Stimulated activated effector memory CD8-positive, alpha-beta T cell treated with anti-CD3 and anti-CD28 coated beads, Interleukin-12 subunit alpha, Interleukin-12 subunit beta, amount 100 ng/mL, for 72 hours (primary cell): ENCODE measurements at places on chromosomes 2 and 18.

- DNase-seq, result no peak
These were observed 293.8 kb downstream of the LRRTM4 start for GRCh38 chr2:77228391-77228790.

GRCh38 chr2:200274116-200275075, 32.1 kb upstream of the SPATS2L start:
- DNase-seq, result no peak

GRCh38 chr2:56801214-56801613, 617.4 kb downstream of the CCDC85A start:
- DNase-seq, result no peak

DNA sequence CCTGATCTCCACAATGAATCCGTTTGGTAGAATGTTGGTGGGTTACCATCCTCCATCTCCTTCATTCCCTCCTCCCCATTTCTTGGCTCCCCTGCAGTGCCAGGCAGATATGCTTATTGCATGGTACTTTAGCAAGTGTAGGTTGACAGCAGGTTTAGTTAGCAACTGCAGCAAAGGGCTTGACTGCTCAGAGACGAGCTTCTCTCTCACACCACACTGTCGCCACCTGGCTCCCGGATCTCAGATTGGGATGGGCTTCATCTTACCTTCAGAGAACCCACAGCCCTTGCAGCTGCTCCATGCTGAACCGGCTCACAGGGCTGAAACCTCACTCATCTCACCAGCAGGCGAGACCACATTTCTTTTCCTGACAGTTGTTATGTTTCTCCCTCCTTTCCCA, 88.8 kb downstream of the VWA3B start:
- DNase-seq, result no peak

DNA sequence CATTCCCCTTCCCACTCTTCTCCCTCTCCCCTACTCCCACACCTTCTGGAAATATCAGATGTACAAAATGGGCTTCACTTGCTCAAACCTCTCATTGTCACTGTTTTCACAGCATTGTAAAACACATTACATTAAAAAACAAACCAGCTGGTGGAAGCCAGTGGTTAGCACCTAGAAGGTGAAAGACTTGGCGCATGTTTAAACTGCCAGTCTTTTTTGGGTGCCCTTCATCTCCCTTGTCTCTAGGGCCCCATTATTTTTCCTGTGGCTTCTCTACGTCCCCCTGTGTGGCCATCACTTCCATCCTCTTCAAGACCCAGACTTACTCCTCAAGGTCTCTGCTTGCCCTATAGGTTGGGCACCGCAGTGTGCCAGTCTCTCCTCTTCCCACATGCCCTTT, 34.9 kb downstream of the MGAT5 start:
- no peak for DNase-seq

DNA sequence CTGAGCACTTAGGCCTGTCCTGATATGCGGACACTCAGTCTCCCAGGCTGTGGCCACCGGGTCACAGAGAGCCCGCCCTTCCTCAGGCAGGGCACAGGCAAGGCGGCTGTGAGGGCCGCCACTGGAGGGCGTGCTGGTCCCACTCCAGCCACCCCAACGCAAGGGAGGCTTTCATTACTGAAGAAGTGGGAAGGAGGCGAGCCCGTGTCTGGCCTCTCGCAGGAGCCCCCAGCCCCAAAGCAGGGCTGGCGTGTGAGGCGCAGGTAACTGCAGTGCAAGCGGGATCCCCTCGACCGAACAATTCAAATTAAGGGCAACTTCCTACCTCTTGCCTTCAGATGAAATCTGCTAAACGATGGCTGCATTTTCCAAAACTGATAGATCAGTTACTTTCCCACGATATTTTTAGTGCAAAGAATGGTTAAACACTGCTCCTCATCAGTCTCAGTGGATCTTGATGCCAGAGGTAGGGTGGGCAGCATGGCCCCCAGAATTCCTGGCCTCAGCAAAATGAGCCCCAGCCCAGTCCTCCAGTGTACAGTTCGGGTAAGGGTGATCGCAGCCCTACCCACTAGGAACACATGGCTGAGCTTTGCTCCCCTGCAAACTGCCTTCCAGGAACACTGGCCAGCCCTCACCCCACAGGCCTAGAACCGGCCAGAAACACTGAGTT, 97.2 kb downstream of the SEPTIN10 start:
- DNase-seq, result no peak

DNA sequence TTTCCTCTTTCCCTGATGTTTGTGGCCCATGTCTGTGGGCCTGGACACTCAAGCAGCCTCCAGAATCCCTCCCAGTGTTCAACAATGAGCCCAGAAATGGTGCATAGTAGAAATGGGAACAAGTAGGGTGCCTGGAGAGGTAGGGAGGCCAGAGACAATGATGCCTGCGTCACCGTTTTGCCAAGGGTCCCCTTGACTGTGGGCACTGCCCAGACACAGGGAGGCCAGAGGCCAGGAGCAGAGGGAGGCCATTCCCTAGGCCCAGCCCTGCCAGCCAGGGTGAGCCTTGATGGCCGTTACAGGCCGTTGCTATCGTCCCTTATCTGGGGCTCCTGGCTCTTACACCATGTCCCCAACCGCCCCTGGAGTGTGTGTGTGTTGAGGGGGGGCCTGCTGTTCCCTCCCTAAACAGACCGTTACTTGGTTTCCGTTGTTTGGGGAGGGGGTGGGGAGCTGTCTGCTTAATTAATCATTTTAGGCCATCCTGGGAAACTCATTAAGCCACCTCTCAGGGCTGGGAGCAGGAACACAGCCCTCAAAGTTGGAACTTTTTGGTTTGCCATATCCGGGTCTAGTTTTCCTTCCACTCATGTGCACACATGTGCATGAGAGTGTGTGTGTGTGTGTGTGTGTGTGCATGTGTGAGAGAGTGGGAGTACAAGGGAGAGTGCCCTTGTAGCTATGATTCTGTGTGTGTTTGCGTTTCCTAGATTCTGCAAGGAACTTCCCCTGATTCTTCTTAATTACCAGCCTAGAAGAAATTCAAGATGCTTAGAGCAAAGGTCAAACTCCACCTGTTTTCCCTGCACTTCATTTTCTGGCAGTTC, 135.2 kb upstream of the HAAO start:
- DNase-seq, result no peak

DNA sequence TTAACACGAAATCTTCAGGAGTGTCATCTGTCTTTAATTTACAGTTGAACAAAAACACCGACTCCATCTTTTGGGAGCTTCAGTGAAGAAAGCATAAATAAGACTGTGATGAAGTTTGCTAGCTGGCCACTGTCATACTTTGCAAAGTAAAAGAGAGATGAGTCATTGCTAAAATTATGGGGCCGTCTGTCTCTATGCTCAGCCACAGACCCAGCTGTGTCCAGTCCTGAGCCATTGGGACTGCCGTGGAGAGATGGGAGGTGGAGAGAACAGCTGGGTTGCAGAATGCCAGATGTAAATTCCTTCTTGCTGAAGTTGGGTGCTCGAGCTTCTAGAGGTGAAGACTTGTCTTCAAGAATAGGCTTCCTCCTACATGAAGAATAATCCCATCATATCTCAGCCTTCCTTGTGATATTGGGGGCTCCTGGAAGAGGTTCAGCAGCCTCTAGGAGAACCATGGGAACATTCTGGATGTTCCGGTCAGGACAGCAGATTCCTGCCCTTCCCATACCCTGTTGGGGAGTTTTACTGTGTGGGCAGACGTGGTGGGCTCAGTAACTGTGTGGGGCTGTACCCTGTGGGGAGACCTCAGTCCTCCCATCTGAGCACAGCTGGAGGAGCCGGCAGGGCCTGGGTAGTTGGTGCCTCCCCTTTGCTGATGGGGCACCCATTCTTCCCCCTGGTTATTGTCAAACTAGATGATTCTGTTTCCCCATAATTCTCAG, 71.1 kb downstream of the LDLRAD4 start:
- DNase-seq, result no peak

DNA sequence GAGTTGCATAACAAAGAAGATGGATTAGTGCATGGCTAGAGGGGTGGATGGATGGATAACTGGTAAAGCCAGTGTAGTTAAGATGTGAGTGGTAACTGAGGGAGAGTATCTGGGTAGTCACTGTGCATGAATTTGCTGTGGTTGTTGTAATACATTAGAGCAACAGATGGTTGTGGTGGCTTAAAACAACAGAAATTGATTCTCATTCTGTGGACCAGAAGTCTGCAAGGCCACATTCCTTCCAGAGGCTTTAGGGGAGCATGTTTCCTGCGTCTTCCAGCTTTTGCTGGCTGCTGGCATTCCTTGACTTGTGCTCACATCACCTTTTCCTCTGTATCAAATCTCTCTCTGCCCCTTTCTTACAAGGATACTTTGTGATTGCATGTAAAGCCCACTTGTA, 155.4 kb downstream of the ASB1 start:
- DNase-seq, result no peak

- no peak for DNase-seq
These were observed 118.1 kb upstream of the SLC39A10 start for GRCh38 chr2:195538937-195539336.

GRCh38 chr18:22846088-22846683, 86.9 kb upstream of the RBBP8 start:
- DNase-seq, result no peak

DNA sequence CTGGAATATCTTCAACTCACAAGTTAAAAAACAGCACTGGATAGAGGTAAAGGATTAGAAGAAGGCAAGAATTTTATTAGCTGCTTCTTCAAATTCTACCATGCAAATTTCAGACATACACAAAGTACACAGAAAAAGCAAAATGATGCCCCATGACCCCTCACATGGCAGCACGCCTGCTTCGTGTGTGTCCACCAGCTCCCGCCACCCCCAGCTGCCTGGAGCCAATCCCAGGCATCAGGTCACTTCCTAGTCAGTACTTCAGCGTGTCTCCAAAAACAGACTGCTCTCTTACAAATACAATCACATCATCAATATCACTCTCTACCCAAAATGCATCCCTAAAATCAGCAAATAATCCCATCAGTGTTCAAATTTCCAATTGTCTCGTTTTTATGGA, 35.8 kb downstream of the IMPA2 start:
- DNase-seq, result no peak

GRCh38 chr2:127426501-127427354, 8.5 kb downstream of the PROC start:
- peak; percentile 45 for DNase-seq

DNA sequence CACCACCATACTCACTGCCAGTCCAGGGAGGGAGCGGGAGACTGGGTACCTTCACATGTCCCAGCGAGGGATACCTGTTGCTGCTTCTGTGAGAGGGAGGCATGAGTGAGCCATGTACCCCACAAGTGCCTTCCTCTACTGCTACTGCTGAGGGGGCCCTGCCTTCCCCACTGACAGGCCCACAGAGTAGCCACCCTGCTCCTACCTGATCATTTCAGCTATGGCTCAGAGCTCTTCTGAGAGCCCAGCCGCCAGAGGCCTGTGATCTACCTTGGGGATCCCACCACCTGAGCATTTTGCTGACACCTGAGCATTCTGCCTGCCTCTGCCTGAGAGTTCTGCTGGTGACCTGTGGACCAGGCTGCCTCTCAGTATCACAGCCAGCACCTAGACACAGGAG, 137.6 kb downstream of the FSIP2 start:
- no peak for DNase-seq

GRCh38 chr2:168717790-168718502, 84.5 kb upstream of the NOSTRIN start:
- DNase-seq, result no peak

DNA sequence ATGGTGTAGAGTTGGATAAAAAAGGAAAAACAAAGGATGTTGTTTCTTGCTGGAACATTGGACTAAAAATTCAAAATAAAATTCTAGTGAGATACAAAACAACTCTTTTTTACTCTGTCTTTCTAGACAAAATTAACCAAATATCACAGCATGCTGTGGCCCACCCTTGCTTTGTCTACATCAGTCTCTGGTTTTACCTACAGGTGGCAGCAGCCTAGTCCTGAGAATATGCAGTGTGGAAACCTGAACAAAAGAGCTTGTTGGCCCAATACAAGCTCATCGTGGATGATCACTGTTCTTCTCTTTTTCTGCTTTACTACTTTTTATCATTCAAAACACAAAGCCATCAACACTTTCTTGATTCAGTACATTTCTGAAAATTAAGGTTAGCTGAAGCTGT, 210.4 kb downstream of the CDH19 start:
- DNase-seq, result no peak

DNA sequence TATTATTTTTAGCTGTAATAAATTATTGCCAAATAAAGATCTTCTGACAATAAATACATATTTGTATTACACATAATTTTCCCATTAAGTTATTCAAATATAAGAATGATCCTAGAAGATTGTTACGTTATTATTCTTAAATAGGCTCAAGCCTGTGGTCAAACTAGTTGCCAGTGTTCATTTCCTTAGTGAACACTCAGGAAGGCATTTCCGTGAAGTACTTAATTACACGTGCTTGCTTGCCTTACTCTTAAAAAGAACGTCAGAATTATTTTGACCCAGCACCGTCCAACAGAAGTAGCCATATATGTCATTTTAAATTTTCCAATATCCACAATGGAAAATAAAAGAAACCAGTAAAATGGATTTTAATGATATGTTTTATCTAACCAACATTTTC, 249.8 kb downstream of the TXNL1 start:
- DNase-seq, result no peak

GRCh38 chr2:24588294-24588693, 97.2 kb downstream of the NCOA1 start:
- no peak for DNase-seq

DNA sequence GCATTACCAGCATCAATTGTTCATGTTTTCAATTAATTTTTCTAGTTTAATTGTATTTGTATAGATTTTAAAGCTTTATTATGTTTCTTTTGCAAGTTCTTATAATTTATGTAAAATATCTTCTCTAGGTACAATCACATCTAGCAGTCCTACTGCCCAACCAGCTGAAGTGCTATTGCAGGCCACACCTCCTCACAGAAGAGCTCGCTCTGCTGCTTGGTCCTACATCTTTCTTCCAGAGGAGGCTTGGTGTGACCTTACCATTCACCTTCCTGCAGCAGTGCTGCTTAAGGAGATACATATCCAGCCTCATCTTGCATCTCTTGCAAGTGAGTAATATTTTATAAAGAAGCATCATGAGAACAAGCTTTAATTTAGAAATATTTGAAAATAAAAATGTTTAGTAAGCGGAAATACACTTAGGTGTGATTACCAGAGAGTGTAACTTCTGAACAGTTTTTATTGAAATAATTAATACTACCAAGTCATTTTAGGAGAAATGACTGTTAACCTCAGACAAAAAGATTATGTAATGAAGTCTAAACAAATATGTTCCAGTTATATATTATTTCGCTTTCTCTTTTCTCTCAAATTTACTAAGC, 122.9 kb upstream of the TTC27 start:
- no peak for DNase-seq

DNA sequence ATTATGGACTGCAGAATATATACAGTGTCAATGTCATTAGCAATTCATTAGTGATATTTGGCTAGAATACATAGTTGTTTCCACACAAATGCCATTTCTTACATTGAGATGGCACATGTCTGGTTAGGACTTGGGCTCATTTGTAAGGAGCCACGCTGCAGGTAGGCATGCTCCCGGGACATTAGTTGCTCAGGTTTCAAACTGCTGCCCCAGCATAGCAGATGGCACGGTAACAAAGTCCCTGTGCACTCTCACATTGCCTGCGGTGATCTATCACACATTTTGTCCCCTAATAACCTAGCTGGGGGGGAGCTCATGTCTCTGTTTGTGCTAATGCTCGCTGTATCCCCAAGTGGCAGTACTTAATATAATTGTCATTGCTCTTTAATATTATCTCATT, 185.1 kb downstream of the NEDD4L start:
- DNase-seq, result no peak

- no peak for DNase-seq
These were observed 59.9 kb upstream of the TANK start for GRCh38 chr2:161100211-161100895.
